ENCODE measurements at places on chromosomes 12 and 14. TPM values are rescaled to one million over a fixed set of nuclear protein-coding genes. Genes with fewer than 3 reads are reported as not detected.

SLC48A1 gene
- total RNA-seq, result 32.3 TPM

NPAS3 gene
- 3.2 TPM for total RNA-seq

KCNMB4 gene
- 4.7 TPM for total RNA-seq

IL23A gene
- not detected for total RNA-seq

HCAR3 gene
- total RNA-seq, result not detected

Data from sigmoid colon (tissue), 7 donors.